ENCODE measurements at places on chromosomes 11 and 22. TPM values are rescaled to one million over a fixed set of nuclear protein-coding genes. Genes with fewer than 3 reads are reported as not detected.

GRCh38 chr22:29784451-29785361 is 17.5 kb downstream of the UQCR10 start:
- no peak for DNase-seq

- DNase-seq: no peak
These were observed 3.3 kb downstream of the RBM4 start for GRCh38 chr11:66641834-66642233.

- peak; percentile 5 for DNase-seq
These were observed 57.7 kb upstream of the BDNF start for GRCh38 chr11:27757953-27758352.

DNA sequence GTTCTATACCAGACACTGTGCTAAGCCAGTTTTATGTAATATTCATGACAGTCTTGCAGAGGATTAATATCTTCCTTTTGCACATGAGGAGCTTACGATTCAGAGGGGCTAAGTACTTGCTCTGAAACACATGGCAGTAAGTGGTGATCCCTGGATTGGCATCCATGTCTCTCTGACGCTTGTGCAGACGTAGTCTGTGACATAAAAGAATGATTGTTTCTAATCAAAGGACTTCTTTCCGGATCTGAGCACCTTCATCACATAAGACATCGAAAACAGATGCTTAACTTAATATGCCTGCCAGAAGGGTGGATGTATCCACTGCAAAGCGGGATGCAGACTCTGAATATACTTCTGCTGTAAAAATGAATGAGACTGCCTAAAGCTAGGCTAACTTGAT is 74.8 kb downstream of the ARHGAP42 start:
- no peak for DNase-seq

- DNase-seq: no peak
These were observed 53.9 kb downstream of the MSANTD4 start for GRCh38 chr11:105968021-105968697.

GRCh38 chr11:68966894-68967780 is 13.6 kb downstream of the MRGPRD start:
- DNase-seq: no peak

DNA sequence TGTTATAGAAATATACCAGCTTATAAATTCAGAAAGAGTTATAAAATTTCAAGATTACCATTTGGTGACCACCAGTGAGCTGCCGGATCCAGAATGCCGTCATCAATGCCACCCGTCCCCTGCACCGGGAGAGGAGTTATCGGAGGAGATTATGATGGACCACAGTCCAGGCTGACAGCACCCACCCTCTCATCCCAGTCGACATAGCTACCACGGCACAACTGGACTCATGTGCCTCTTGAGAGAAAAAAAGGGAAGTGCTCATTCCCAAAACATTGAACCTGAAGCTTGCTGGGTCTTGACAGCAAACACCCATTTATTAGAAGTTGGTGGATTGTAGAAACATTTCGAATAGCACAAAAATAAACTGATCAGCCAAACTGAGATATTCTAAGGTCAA is 1331.5 kb downstream of the TBC1D22A start:
- DNase-seq: no peak

- DNase-seq: no peak
These were observed 20.4 kb upstream of the UPB1 start for GRCh38 chr22:24474649-24475255.

DNA sequence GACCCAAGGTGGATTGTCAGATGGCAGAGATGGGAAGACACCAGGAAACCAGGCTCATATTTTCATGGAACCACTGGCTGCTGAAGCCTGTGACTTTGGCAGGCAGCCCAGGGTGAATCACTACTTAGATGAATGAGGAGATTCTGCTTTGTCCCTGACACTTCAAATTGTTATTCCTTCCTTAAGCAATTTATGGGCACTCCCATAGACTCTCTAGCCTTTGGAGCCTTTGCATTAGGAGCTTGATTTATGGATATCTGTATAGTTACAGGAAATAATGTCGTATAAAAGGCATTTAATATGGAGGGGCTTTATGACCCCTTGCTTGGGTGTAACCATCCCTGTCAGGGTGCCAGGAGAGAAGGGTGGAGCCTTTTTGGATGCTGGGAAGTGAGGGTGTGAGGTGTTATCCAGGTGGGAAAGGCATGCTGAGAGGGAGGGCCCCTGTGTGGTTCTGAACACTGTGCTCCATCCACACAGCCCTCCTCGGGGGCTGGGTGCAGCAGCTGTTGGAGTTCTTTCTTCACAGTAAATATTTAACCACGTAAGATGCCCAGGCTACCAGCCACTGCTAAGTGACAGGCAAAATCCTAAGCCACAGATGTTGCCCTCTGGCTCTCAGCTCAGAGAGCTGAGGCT is 35.3 kb downstream of the IL18 start:
- DNase-seq: peak; percentile 65

- DNase-seq: no peak
These were observed 369.0 kb downstream of the BRD1 start for GRCh38 chr22:49458708-49459099.

DNA sequence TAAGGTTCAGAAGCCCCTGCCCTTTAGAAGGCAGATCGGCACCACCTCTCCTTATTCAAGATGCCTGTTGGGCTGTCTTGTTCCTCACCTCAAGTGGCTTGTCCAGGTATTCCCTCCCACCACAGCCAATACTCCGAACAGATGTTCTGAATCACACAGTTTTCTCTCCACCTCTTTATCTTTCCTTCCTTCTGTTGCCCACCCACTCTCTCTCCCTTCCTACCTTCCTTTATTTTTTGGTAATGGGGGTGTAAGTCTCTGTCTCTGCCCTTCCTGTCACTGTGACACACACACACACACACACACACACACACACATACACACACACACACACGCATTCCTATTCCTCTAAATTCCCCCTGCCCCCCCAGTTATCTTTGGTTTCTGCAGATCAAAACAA is 8.4 kb downstream of the BEST1 start:
- no peak for DNase-seq

DNA sequence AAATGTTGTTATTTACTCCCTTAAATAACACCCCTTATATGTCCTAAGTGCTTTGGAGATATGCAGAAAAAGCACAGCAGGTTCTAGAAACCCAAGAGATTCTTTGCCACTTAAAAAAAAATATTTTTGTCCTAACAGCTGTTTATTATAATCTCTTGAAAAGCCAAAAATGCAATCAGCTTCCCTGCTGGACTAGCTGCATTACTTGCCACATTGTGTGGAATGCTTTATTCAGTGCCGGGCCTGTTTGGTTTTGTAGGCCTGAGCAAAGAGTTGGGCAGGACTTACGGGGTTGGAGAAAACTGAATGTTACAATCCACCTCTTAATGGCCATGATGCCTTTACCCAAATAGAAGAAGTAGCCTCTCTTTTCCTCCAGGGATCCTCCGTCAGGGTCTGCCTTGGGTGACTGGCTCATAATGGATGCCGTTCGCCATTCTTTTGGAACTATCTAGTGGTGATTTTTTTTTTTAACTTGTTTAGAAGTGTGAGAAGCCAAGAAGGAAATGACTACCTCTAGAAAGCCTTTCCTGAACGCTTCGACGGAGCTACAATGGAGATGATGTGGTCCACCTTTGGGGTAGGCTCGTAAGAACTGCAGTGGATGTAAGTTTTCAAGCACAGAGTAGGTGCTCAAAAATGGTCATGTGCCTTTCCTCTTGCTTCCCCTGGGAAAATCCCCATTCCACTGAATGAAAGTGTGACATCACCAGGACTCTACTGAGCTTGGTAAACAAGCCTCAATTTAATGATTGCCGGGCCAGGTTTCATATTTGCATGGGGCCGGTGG is 241.3 kb upstream of the NCAM1 start:
- peak; percentile 15 for DNase-seq

DNA sequence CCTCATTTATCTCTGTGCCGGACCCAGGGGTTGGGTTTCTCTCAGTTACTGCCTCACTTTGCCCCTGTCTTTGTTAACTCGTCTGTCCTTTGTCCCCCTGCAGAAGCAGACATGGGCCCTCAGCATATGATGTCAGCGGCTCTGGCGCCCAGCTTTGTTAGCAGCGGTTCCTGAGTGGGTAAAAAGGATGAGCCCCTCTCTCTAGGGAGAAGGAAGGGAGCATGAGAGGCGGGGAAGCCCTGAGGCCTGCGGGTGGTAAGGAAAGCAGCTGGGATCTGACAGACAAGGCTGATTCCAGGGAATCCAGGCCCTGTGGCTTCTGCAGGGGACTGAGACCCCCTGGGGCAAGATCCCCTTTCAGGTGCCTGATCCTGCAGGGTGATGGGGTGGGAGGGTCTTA is 51.7 kb downstream of the MCM5 start:
- DNase-seq: no peak

GRCh38 chr22:46119093-46119728 is 31.1 kb upstream of the PPARA start:
- DNase-seq: no peak

- no peak for DNase-seq
These were observed 15.9 kb downstream of the FBLN1 start for GRCh38 chr22:45518580-45518991.

DNA sequence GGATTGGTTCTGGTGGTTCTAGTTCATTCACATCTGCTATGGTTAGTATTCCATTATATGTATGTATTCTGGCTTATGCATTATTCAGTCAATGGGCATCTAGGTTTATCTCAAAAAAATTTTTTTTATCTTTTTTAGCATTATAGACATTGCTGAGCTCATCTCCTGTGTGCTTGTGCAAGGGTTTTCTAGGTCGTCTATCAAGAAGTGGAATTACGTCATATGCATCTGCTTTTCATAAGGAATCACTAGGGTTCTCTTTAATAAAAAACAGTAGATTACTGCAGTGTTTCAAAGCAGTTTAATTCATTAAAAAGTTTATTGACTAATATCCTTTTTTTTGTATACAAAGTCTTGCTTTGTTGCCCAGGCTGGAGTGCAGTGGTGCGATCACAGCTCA is 21.3 kb downstream of the TBC1D22A start:
- DNase-seq: no peak

DNA sequence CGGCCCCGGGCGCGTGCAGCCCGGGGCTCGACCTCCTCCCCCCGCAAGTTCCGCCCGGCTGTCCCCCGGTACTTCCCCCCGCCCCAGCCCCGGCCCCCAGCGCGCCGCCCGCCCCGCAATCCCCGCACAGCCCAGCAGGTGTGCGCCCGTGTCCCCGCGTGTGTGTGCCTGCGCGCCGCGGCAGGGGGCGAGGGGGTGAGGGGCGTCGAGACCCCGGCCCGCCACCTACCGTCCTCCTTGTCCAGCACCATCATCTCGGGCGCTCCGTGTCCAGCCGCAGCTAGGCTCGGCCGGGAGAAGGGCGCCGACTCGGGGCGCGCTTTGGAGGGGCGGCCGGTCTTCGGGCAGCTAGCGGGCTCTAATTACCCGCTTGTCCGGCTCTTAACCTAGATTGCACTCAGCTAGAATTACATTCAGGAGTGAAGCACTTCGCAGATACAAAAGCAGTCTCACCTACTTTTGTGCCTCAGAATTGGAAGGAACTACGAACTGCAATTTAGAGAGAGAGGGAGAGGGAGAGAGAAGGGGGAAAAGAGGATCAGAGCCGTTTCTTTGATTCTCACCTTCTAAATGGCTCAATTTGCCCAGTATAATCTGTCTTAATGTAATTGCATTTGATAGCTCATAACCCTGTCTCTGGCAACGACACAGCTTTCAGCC is 439 bp downstream of the LMO1 start:
- peak; percentile 7 for DNase-seq

DNA sequence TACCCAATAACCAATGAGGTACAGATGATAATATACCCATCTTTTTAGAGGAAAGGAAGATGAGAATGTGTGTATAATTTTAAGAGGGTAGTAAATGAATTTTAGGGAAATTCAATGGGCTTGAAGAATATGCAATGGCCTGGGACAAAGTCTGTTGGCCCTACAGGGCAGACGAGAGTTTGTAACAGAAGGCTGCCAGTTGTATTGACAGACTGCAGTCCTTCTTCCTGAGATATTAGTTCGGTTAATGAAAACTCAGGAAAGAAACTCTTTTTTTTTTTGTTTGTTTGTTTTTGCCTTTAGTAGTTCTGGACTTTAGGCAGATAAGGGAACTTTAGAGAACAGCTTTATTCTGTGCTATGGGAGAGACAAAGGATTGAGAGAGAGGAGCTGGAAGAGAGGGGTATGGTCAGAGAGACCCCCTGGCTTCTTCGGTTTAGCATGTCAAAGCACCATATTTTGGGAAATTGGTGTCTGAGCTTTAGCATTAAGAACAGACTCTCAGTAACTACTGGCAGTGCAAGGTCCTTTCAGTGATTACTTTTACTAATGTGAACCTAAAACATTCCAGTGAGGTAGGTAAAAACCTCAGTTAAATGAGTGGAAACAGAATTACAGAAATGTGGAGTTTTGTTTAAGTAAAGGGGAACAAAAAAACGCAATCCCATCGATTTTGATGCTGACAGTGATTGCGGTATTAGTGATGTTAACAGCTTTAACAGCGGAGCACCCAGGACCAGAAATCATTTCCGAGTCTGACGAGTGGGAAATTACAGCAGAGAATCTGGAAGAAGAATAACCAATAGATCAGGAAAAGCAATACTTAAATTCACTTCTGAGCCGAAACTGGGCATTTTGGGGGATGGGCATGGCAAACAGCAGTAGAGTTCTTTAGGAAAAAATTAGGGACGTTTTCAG is 644 bp upstream of the NAALAD2 start:
- no peak for DNase-seq

GRCh38 chr11:8389029-8389996 is 125.6 kb upstream of the LMO1 start:
- DNase-seq: no peak

CHRM1 gene
- not detected for total RNA-seq

KCNK4 gene
- total RNA-seq: not detected

MS4A3 gene
- not detected for total RNA-seq

SOX6 gene
- total RNA-seq: 0.09 TPM

CRYBB2 gene
- total RNA-seq: not detected

C11orf87 gene
- total RNA-seq: not detected

DMC1 gene
- total RNA-seq: 1.8 TPM

TPST2 gene
- 208 TPM for total RNA-seq

PARVG gene
- total RNA-seq: 0.51 TPM
